Endothelial cell of umbilical vein (primary cell): ENCODE measurements at places on chromosomes 7 and 10. TPM values are rescaled to one million over a fixed set of nuclear protein-coding genes. Genes with fewer than 3 reads are reported as not detected.

Gene OR2A7
- total RNA-seq = 0.21 TPM in 1 of 2 replicates, not detected in the other

Gene CYP2C9
- total RNA-seq = not detected in 2 replicates

Gene ATP6V0E2
- 21.5 and 27.8 TPM in 2 replicates for total RNA-seq

Gene PPP1R17
- total RNA-seq = not detected in 2 replicates

Gene HOXA1
- 1.5 and 2.4 TPM in 2 replicates for total RNA-seq
